ENCODE measurements at places on chromosomes 11 and 22. TPM values are rescaled to one million over a fixed set of nuclear protein-coding genes. Genes with fewer than 3 reads are reported as not detected.

CRYAB gene
- total RNA-seq: 20.7 TPM

TEX12 gene
- not detected for total RNA-seq

PYGM gene
- total RNA-seq: 0.69 TPM

ZP1 gene
- 0.25 TPM for total RNA-seq

OR4A5 gene
- not detected for total RNA-seq

CATSPER1 gene
- 0.95 TPM for total RNA-seq

F2 gene
- total RNA-seq: 2.1 TPM

OR5P2 gene
- not detected for total RNA-seq

TRIM48 gene
- 0.06 TPM for total RNA-seq

OR5A1 gene
- total RNA-seq: not detected

OSM gene
- not detected for total RNA-seq

EIF4G2 gene
- 660 TPM for total RNA-seq

TTC36 gene
- not detected for total RNA-seq

SAA4 gene
- not detected for total RNA-seq

RASD2 gene
- total RNA-seq: 0.61 TPM
